ENCODE measurements at places on chromosomes 3 and 15.

- no peak for DNase-seq
Observed at GRCh38 chr3:29880809-29881208, 599.9 kb downstream of the RBMS3 start.

DNA sequence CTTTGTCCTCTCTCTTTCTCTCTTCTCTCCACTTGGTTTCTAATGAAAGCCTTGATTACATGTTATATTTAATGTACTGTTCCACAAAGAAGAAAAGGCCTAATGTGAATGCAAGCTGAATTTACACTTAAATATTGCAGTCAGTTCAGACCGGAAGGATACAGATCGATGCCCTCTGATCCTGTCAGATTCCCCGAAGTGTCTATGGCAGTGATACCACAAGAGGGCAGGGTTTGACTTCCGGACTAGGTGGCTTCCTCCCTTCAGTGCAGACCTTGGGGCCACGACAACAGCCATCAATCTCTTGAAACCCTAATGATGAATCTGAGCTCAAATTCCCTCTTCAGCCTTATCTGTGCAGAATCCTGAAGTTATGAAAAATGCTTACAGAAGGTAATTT lies 29.5 kb downstream of the AGTR1 start:
- DNase-seq, result no peak

DNA sequence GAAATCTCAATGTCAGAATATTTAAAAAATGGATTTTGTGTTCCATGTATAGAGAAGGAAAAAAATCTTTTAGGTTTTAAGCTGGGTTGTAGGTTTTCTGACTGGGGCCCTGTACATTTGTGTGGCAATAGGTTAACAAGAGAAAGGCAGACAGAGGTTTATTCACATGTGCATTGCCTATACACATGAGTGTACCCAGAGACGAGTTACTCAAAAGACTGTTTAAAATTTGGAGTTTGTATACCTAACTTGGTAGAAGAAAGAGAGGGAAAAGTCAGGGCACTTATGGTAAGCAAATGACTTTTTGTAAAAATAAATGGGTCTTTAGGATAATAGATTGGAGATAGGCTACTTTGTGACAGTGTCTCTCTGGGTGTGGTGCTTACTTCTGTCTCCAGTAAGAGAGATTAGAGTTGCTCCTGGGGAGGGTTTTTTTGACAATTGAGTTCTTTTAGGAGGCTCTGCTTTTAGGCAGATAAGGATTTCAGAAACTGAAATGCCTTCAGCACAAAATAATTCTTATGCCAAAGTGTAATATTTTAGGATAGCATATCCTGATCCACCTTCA lies 225.2 kb downstream of the TCF12 start:
- DNase-seq, result no peak

- DNase-seq, result no peak
Observed at GRCh38 chr3:194925614-194926013, 239.9 kb downstream of the FAM43A start.

DNA sequence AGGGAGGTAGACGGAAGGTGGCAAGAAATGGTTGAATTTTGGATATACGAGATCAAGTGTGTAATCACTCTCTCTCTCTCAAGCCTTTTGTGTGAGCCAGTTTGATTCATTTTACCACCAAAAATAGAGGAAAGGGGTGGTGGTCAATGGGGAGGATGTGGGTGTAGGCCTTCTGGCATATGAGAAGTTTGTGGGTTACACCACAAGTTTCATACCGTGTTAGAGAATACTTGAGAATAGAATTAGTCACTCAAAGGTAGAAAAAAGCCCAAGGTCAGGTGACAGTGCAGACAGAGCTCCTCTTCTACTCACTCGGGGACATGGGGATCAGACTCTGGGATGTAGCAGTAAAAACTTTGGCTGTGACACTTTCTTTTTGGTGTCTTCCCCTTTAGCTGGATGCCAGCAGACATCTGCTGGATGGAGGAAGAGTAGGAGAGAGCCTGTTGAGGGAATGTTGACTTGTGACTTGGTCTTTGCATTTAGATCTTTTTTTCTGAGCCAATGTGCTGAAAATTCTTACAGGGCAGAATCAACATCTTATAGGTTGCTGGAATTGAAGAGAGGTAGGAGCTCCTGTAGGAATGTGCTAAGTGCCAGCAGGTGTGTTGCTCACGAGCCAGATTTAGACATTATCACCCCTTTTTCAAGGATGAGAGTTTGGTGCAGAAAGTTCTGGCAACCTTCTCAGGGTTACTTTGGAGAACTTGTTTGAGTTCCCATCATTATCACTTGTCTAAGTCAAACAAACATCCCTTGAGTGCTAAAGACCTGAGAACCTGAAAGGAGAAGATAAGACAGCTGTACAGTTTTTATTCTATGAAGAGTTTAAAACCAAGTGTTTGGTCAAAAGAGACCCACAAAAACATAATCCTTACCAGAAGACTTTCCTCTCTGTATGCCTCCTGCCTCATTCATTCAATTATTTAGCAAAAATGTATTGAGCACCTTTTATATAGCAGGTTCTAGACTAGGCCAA lies 43.9 kb upstream of the RYK start:
- no peak for DNase-seq

GRCh38 chr3:160649596-160649995 lies 27.4 kb upstream of the ARL14 start:
- DNase-seq, result peak; percentile 17

DNA sequence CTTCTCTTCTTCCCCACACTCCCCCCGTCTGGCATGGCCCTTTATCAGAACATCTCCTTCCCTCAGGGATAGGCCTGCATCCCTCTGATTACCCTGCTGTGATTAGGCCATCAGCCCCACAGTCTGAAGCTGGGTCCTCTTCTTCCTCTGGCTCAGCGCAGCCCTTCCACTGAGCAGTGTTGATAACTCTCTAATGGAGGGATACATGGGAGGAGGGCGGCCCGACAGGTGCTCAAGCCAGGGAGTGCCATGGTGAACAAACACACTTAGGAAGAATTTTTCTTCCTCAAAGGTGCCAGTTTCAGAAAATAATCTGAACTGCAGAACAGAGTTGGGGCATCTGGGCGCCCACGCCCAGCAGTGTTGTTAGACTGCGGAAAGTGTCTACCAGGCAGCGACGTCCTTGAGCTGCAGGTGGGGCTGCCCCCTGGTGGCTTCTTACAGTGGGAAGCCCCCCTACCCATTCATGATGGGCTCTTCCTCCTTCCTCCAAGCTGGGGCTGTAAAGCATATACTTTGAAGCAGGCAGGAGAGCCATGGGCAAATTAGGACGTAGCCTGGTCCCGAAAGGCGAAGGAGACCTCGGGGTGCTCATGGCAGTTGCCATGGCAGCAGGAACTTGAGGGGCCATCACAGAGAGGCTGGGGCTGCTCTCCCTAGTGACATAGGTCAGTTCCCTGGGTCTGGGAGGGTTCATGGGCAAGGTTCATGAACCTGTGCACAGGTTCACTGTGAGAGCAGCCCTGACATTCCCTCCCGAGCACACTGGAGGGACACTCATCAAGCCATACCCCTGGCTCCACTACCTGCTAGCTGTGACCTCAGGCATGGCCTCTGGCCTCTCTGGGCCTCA lies 33.2 kb upstream of the NR2C2 start:
- no peak for DNase-seq

DNA sequence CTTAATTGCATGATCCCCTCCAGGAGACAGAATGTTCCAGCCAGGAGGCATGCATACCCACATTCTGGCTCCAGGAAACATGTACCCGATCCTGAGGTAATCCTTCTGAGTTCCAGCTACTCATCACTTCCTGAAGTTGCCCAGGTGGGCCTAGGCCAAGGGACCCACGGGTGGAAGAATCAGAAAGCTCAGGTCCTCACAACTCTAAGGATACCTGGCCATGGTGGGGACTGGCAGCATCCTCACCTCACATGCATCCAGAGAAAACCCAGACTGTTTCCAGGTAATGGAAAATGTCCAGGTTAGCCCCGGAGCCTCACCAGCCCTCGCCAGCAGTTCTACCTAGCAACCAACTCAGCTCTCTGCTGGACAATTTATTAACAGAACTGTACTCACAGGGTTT lies 78.2 kb downstream of the DAPK2 start:
- DNase-seq, result no peak

- no peak for DNase-seq
Observed at GRCh38 chr3:46429250-46429649, 22.2 kb downstream of the CCRL2 start.

- no peak for DNase-seq
Observed at GRCh38 chr3:243356-243725, 46.8 kb downstream of the CHL1 start.

GRCh38 chr15:74788683-74789151 lies 6.8 kb downstream of the CSK start:
- DNase-seq, result no peak

DNA sequence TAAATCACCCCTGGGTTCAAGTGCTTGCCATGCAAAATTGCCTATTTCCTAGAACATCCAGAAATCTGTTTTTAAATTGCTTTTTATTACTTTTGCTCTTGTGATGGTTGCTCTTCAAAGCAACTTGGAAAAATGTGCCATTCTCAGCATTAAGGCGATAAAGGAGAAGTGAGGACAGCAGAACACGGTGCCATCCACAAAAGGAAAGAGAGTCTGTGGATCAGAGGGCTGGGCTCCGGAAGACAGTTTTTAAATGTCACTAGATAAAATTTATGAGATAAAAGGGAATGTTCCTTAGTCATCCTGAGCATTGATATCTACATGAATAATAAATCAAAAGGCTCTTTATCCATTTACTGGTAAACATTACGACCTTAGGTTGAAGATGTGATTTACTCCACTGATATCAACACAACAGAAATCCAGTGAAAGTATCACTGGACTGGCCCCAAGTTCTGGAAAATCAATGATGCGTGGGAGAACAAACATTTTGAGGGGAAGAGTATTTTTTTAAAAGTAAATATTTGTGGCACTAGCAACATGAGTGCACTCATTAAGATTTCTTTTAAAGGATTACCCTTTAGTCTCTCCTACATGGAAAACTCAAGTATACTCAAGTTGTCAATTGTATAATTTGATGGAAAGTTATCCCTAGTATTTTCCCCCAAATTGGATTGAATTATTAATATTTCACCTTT lies 554.7 kb downstream of the FHIT start:
- DNase-seq, result no peak

DNA sequence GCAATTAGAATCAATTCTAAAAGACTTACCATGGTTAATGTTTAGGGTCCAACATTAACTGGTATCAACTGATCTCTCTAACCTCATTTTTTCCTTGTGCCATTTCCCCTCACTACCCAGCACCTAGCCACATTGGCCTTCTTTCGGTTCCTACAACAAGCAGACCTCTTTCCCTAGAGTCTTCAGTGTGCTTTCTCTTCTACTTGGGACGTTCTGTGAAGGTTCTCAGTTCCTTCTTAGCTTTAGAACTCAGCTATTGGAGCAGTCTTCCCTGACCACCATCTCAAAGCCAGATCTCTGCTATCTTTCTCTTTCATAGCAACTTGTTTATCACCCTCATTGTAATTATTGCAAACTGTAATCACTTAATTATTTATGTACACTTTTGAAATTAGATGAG lies 31.5 kb upstream of the MINDY4B start:
- DNase-seq, result no peak

- DNase-seq, result peak; percentile 47
Observed at GRCh38 chr15:68775671-68776476, 44.8 kb downstream of the ANP32A start.

- peak; percentile 68 for DNase-seq
Observed at GRCh38 chr3:72818092-72818773, 30.0 kb downstream of the SHQ1 start.

- peak; percentile 27 for DNase-seq
Observed at GRCh38 chr3:150545419-150546225, 674 bp downstream of the SERP1 start.

GRCh38 chr3:71583566-71584393 lies at the start of gene FOXP1:
Gene FOXP1, minus strand, starts transcription at chr3:71583728. Its CDS starts 385,347 bp downstream, at chr3:71198381.
- DNase-seq, result peak; percentile 86

DNA sequence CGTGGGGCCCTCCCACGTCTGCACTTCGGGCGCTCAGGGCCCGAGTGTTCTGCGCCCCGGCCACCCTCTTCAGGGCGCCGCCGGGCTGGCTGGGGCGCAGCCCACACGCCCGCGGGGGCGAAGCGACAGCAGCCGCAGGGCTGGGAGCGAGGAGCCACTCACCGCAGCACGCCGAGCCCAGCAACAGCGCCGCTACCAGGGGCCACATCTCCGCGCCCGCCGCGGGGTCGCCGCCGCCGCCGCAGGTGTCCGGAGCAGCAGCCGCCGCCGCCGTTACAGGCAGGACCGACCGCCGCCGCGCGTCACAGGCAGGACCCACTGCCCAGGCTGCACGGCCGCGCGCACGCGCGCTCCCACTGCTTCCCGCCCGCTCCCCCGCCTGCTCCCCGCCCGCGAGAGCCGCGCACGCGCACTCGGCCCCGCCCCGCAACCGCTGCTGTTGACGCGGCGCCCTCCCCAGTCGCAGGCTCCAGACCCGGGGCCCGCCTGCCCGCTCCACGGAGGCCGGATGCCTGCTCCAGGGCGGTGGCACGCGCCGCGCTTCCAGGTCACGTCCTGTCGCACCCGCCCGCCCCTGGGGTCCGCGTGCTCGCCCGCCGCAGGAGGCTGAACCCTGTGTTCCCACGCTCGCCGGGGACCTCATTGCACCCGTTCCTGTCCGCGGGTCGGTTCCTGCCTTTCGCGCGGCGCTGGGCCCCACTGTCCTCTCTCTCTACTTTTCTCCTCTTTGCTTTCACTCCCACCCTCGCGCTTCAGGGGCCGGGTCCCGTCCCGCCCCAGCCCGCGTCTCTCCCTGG lies at the start of gene CD47:
Gene CD47 (minus strand): TSS at position 331 of the 797 bp plus-strand sequence. CDS start 123 bp downstream, at position 208.
- peak; percentile 94 for DNase-seq

Measured in lung microvascular endothelial cell (primary cell).